Airway epithelial cell (primary cell): ENCODE measurements at places on chromosomes 2 and 18. TPM values are rescaled to one million over a fixed set of nuclear protein-coding genes. Genes with fewer than 3 reads are reported as not detected.

CDC42EP3 gene
- total RNA-seq: 24.6 and 36.0 TPM in 2 replicates

IL36B gene
- total RNA-seq: not detected in 2 replicates

MTCL1 gene
- total RNA-seq: 11.8 and 14.5 TPM in 2 replicates

UGT1A6 gene
- total RNA-seq: 35.8 and 38.9 TPM in 2 replicates

TBR1 gene
- not detected in 2 replicates for total RNA-seq

ABCB11 gene
- 0.07 and 0.28 TPM in 2 replicates for total RNA-seq

GKN1 gene
- total RNA-seq: not detected in 2 replicates

MDH1B gene
- 0.14 and 0.28 TPM in 2 replicates for total RNA-seq

CSRNP3 gene
- 1.1 and 4.8 TPM in 2 replicates for total RNA-seq

UGT1A10 gene
- total RNA-seq: not detected in 2 replicates

TIGD1 gene
- 1.1 and 2.2 TPM in 2 replicates for total RNA-seq

ARHGAP25 gene
- total RNA-seq: 1.6 and 3.9 TPM in 2 replicates

OST4 gene
- total RNA-seq: 257 and 386 TPM in 2 replicates

SLC23A3 gene
- total RNA-seq: 0.21 and 0.28 TPM in 2 replicates

SULT6B1 gene
- total RNA-seq: not detected in 2 replicates
